ENCODE measurements at places on chromosomes 7 and 10.

GRCh38 chr7:142012825-142013511 lies 17.3 kb downstream of the MGAM start:
- no peak for DNase-seq

- DNase-seq, result peak; percentile 9
Measured at GRCh38 chr7:46932676-46933424, 649.1 kb downstream of the TNS3 start.

DNA sequence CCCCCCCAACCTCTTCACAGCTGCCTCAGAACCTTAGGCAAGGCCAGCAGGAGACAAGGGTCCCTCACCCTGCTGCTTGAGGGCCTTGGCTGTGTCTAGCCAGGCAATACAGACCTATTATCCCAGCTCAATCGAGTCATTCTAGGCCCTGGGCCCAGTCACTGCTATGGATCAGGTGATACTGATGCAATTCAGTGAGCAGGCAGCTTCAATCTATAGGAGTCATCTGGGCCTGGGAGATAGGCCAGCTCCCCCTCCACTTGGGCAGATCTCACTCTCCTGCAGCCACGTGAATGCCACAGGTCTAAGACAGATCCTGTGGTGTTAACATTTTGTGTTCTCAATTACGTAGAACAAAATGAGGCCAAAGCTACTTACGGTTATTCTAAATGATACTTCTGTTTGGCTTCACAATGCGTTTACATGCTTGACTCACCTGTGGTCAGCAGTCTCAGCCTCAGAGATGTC lies 68.0 kb upstream of the LRRC4 start:
- no peak for DNase-seq

GRCh38 chr10:48192881-48193450 lies 81.5 kb downstream of the FRMPD2 start:
- DNase-seq, result no peak

- DNase-seq, result no peak
Measured at GRCh38 chr10:59907918-59908807, 1.8 kb upstream of the CCDC6 start.

GRCh38 chr7:47877336-47877735 lies 70.9 kb downstream of the PKD1L1 start:
- no peak for DNase-seq

Data from T1000 (cell line).